Fibroblast of skin of right quadriceps (primary cell): ENCODE measurements at places on chromosomes 1 and 21.

DNA sequence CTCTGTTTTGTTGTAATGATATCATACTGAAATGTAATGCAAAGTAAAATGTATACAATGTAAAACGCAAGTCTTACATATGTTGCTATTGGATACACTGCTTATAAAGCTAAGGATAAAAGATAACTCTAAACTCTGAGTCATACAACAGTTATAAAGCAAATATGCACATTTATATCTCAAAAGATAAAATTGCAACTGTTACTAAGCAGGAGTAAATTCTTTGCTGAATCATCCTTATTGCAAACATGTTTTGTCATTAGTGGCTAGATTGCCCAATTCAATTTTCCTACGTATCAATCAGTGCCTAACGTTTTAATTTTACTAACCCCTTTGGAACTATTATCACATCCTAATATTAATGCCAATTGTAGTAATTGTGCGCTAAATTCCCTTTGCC, 762.9 kb downstream of the LTN1 start:
- DNase-seq = peak; percentile 87

DNA sequence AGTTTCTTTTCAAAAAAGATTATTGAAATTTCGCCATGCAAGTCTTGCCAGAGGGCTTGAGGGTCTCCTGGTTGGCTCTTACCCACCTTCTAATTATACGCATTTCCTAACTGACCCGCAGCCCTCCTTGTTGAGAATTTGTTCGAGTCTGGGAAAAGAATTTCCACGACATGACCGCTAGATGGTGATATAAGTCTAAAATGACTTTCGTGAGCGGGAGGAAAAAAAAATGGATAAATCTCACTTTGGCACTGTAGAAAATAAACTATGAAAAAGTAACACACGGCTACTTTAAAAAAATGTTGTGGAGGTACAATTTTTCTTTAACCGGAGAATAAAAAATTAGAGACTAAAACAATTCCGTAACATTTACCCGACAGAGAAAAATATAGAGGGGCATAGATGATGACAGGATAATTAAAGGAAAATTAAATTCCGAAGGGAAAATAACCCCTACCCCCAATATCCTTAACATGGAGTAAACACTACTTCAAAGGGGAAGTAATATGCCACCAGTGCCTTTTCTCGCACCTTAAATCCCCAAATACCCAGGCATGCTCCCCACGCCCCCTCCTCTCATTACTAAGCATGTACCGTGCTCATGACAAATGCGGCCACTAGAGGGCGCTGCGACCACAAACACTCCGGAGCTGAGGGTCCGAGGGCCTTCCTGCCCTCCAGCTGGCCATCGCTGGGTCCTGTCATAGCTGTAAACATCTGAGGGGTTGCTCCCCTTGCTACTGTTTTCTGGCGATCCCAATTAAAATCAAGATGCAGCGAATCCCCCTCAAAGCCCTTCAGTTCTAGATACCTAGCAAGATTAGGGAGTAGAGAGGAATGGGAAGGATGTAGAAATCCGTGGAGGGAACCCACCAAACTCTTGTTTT, 266.9 kb downstream of the ASTN1 start:
- peak; percentile 63 for DNase-seq

DNA sequence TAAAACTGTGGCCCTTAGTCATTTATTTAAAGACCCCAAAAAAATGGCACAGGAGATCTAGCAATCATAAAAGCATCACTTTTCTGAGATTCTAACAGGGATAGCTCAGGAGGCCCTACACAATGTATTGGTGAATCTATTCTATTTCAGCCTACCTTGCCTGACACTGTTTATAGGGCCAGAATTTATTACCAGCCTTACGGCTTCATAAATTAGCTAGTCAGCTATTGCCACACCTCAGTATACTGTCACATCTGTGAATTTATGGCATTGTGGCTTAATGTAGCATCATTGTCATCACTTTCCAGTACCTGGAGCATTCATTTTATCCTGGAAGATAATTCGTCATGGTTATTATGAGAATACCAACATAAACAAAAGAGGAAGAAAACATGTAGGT, 121.2 kb upstream of the ERG start:
- no peak for DNase-seq

- no peak for DNase-seq
Observed at GRCh38 chr1:81314513-81315233, 486.1 kb upstream of the ADGRL2 start.
